NCI-H460 (cell line): ENCODE measurements at places on chromosomes 1 and 21. TPM values are rescaled to one million over a fixed set of nuclear protein-coding genes. Genes with fewer than 3 reads are reported as not detected.

DNA sequence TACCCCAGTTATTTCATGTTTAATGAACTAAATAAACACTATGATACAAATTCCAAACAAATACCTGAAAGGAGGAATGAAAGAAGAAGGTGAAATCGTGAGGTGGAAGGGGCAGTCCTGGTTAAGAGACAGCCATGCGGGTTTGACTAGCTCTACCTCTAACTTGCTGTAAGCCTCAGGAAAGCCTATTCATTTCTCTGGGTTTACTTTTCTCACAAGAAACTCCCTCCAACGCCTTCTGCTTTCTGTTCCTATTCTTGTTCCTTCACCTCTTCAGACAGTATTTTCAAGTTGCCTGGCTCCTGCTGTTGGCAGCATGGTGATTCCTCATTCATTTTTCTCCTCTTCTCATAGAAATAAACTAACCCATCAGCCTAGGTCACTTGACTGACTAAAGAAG, 92.4 kb downstream of the NTPCR start:
- no peak for DNase-seq

GRCh38 chr1:80047791-80048190, 1041.3 kb upstream of the ADGRL4 start:
- DNase-seq = no peak

GRCh38 chr1:101308935-101309333, 72.1 kb downstream of the S1PR1 start:
- DNase-seq = no peak

DNA sequence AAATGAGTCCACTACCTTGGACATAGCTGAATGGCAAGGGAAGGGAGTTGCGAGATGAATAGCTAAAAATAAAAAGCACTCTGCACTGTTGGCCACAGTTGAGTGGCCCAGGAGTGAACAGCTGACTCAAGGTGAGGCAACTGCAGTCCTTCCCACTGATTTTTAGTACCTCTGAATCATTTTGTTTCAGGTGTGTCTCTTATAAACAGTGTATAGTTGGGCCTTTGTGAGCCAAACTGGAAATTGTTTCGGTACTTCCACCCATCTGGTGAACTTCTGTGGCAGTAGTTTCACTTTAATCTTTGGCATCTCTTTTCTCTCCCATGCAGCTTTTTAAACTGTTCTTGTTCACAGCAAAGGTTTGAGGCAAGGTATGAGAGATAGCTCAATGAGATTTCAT, 122.7 kb downstream of the VAV3 start:
- DNase-seq = no peak

GRCh38 chr21:44082648-44083440, 24.4 kb upstream of the PWP2 start:
- no peak for DNase-seq

GRCh38 chr1:181140891-181141290, 52.4 kb downstream of the IER5 start:
- no peak for DNase-seq

DNA sequence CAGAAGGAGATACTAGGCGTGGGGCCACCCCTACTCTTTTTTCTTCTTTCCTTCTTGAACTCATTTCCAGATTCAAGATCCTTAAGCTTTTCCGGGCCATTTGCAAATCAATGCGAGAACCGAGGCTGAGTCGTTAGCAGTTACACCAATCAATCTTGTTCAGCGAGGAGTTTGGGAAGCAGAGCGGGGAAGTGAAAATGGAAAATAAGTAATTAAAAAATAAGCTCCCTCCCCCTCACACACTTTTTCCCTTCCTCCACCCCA, 1.7 kb upstream of the NEGR1 start:
- DNase-seq = no peak

RSBN1 gene
- total RNA-seq = 6.0 and 7.1 TPM in 2 replicates

GPA33 gene
- not detected in 2 replicates for total RNA-seq

NPR1 gene
- total RNA-seq = 3.0 and 3.3 TPM in 2 replicates

TMEM81 gene
- 4.5 and 6.0 TPM in 2 replicates for total RNA-seq

CHIT1 gene
- not detected in 2 replicates for total RNA-seq
